CD4-positive, alpha-beta T cell (primary cell): ENCODE measurements at places on chromosomes 7 and 10. TPM values are rescaled to one million over a fixed set of nuclear protein-coding genes. Genes with fewer than 3 reads are reported as not detected.

RBM20 gene
- total RNA-seq: 1.1 TPM

AGR2 gene
- not detected for total RNA-seq

NEUROG3 gene
- not detected for total RNA-seq

CPA1 gene
- total RNA-seq: not detected

ANKRD7 gene
- not detected for total RNA-seq

SEC61G gene
- 43.9 TPM for total RNA-seq

TAS2R5 gene
- total RNA-seq: 0.56 TPM
